ENCODE measurements at places on chromosomes 13 and 19.
A peak's percentile ranks its signal among the peaks of the same experiment; 100 is the strongest.

DNA sequence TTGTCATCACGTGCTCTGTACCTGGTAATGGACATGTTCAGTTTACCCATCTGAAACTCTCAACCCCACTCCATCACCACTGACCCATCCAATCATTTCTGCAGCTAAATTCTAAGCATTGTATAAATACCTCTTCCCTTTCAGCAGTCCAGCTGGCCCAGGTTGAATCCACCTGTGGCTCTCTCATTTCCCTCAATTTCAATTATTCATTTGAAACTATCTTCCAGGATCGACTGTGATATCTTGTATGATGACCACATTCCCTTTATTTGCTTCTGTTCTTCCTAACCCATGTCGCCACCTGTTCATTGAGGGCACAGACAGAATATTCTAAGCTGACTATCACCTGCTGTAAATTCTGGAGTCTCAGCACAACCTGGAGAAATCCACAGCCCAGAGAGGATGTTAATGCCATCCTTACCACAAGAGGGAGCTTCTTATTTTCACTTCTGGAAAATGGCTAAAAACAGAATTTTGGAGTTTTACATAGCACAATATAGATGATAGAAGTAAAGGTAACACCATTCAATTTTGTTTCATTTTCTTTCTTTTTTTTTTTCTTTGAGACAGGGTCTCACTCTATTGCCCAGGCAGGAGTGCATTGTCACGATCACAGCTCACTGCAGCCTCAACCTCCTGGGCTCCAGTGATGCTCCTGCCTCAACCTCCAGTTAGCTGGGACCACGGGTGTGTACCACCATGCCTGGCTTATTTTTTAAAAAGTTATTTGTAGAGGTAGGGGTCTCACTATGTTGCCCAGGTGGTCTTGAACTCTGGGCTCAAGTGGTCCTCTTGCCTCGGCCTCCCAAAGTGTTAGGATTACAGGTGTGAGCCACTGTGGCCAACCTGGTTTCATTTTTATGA, 38.6 kb downstream of the ZNF823 start:
- DNase-seq = no peak

- no peak for DNase-seq
Observed at GRCh38 chr19:30144242-30144758, 202.3 kb downstream of the URI1 start.

- no peak for DNase-seq
Observed at GRCh38 chr19:6801485-6802086, 29.1 kb downstream of the VAV1 start.

DNA sequence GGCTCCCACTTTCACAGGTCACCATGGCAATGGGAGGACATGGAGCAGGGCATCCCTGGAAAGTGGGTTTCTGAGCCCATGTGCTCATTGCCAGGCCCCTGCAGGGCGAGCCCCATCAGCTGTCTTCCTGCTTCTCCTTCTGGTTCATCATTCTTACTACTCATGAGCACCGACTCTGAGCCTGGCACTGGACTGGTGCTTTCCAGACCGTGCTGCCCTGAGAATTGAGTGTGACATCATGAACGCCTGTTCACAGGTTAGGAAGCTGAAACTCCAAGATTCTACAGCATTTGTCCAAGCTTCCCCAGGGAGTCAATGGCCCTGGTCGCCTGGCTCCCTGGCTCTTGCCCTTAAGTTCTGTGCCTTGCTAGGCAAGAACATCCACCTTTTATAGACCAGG, 210.4 kb upstream of the ZNF536 start:
- DNase-seq = no peak

- DNase-seq = no peak
Observed at GRCh38 chr19:14368011-14368513, 13.2 kb upstream of the ADGRE5 start.

DNA sequence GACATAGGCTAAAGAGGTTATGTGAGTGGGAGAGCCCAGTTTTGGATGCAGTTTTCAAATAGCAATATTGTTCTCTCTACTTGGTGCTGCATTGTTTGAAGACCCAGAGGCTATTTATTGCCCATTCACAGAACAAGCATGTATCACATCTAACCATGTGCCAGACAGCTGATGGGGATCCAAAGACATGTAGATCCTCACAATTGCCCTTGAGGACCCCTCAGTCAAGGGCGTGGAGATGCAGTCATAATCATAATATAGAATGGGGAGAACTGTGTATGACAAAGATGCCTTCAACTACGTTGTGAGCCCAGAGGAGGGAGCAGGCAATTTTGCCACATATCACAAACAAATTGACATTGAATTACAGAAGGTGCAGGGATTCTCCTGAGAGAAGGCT, 70.5 kb downstream of the NHLRC3 start:
- DNase-seq = no peak

GRCh38 chr19:17932485-17933338, at the start of gene CCDC124:
CCDC124 (plus strand) TSS chr19:17933015; CDS start chr19:17936421, 3,406 bp downstream.
- peak; percentile 46 for DNase-seq

- DNase-seq = no peak
Observed at GRCh38 chr19:16268676-16269319, 55.8 kb upstream of the KLF2 start.

DNA sequence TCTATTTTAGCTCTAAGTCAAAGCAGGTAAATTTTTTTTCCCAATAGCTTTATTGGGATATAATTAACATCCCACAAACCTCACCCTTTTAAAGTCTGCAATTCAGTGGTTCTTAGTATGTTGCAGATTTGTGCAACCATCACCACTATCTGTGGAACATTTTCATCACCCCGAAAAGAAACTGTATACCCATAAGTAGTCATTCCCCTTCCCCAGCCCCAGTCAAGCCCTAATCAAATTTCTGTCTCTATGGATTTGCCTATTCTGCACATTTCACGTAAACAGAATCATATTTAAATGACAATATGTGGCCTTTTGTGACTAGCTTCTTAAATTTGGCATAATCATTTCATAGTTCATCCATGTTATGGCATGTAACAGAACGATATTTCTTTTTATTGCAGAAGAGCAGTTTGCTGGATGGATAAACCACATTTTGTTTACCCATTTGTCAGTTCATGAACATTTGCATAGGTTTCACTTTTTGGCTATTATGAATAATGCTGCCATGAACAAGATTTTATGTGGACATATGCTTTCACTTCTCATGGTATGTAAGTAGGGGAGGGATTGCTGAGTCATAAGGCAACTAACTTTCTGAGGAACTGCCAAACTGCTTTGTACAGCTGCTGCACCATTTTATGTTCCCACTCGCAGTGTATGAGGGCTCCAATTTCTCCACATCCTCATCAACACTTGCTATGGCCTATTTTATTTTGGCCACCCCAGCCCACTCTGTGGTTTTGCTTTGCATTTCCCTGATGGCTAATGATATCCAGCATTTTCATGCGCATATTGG, 10.9 kb downstream of the SLC46A3 start:
- peak; percentile 53 for DNase-seq

DNA sequence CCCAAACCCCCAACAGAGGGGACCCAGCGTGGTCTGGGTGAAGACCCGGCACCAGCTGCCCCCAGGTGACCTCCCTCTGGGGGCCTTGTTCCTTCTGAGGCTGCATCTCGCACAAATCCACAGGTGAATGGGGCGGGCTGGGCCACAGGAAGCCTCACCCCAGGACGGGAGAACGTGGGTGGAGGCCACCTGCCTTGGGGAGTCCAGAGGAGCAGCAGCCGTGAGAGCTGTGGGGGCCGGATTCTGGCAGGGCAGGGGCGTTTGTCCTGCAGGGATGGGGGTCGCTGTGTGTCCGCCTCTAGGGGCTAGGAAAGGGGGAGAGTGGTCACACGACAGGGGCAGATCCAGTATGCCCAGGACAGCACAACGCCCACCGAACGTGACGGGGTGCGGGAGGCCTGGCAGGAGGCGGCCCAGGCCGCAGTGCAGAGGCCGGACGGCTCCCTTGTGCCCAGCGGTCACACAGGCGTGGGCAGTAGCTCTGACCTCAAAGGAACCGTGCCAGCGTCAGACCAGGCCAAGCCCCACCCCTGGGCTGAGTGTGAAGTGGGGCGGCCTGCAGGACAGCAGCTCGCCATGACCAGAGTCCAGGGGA, 6.7 kb downstream of the POLR2E start:
- DNase-seq = no peak

GRCh38 chr13:107124129-107124718, 556.3 kb upstream of the ARGLU1 start:
- DNase-seq = no peak

DNA sequence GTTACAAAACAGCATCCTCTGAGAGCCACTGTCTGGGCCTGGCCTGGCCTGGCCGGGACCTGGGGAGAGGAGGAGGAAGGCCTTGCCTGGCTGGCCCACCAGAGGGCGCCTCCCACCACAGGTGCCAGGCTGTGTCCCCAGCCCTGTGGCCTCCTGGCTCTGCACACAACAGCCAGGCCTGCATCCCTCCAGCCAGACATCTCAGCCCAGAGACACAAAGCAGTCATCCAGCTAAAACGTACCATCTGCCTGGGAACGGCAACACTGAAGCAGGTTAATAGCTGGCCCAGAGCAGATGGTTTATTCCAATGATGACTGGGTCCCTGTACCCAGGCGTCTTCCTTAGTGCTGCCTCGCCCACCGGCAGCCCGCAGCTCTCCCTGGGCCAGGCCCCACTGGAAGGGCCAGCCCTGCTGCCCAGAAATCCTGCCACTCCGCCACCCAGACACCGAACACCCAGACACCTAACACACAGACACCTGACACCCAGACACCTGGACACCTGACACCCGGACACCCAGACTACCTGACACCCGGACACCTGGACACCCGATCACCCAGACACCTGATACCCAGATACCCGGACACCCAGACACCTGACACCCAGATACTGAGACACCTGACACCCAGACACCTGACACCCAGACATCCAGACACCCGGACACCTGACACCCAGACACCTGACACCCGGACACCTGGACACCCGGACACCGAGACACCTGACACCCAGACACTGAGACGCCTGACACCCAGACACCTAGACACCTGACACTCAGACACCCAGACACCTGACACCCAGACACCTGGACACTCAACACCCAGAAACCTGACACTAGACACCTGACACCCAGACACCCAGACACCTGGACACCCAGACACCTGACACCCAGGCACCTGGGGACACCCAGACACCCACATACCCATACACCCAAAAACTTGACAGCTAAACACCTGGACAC, 20.1 kb downstream of the C19orf12 start:
- DNase-seq = peak; percentile 41

DNA sequence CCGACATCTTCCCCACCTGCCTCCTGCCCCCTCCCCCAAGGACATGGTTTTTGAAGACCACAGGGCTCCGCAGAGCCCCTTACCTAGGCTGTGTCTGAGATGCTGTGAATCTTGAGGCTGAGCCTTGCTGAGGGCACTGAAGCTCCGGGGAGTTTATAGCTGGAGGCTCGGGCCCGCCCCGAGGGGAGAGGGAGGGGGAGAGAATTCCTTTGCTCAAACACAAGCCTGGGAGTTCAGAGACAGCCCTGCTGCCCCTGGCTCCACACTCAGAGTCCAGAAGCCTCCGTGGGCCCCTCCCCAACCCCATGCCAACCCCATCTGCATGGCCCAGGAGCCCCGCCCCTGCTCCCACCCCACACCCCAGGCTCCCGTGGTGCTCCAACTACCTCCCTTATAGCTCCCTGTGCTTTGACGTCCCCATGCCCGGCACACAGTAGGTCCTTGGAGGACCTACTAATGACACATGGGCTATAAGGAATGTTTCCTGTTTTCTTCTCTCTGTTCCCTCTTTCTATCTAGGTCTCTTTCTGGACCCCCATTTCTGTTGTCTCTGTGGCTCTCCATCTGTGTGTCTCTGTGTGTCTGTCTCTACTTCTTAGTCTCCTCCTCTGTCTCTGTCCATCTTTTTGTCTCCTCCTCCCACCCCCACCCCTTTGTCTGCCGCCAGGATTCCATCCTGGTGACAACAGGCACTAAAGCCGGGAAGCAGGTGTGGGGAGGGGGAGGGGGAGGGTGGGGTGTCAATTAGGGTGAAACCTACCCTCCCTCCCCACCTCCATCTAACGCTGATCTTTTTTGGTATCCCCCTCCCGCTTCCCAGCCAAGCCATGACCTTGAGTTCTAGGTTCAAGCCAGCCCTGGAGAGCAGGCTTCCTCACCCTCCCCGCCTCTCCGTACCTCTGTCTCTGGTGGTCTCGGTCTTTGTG, at the start of gene TNNT1:
Gene TNNT1, minus strand, starts transcription at position 129 of the 926 bp plus-strand sequence. CDS start 2,049 bp downstream, outside the sequence.
- DNase-seq = no peak

- DNase-seq = no peak
Observed at GRCh38 chr13:32316501-32316900, 1.2 kb downstream of the BRCA2 start.

Data from GM04503 (cell line).